GM12878 (cell line): ENCODE measurements at places on chromosomes 7 and 10. TPM values are rescaled to one million over a fixed set of nuclear protein-coding genes. Genes with fewer than 3 reads are reported as not detected.

The BHLHA15 gene
- total RNA-seq: 2.4 and 3.0 TPM in 2 replicates

The SUGCT gene
- 0.51 and 1.0 TPM in 2 replicates for total RNA-seq

The FAM131B gene
- 0.05 and 0.13 TPM in 2 replicates for total RNA-seq

The UBN2 gene
- total RNA-seq: 5.3 and 8.5 TPM in 2 replicates

The CYP26C1 gene
- 0.08 TPM in 1 of 2 replicates, not detected in the other for total RNA-seq

The WIPF3 gene
- 0.05 TPM in 1 of 2 replicates, not detected in the other for total RNA-seq

The EN2 gene
- total RNA-seq: not detected in 2 replicates

The RASA4B gene
- 12.7 and 14.8 TPM in 2 replicates for total RNA-seq

The TMEM225B gene
- 0.26 and 0.45 TPM in 2 replicates for total RNA-seq

The CASD1 gene
- 11.4 and 11.8 TPM in 2 replicates for total RNA-seq

The LBX1 gene
- not detected in 2 replicates for total RNA-seq

The PPP1R9A gene
- 0.16 TPM in 1 of 2 replicates, not detected in the other for total RNA-seq

The TUBB8 gene
- not detected in 2 replicates for total RNA-seq

The ADAMTS14 gene
- total RNA-seq: not detected in 2 replicates

The ZC3HAV1L gene
- 10.5 and 10.6 TPM in 2 replicates for total RNA-seq

The FGF8 gene
- not detected in 2 replicates for total RNA-seq
